Left kidney (tissue), 8 donors: ENCODE measurements at places on chromosomes 3 and 15. TPM values are rescaled to one million over a fixed set of nuclear protein-coding genes. Genes with fewer than 3 reads are reported as not detected.

CELF6 gene
- polyA plus RNA-seq = 5.1 TPM

UBAP1L gene
- 6.9 TPM for polyA plus RNA-seq

GNAT1 gene
- not detected for polyA plus RNA-seq

LRRIQ4 gene
- polyA plus RNA-seq = 0.12 TPM

SKOR1 gene
- 0.70 TPM for polyA plus RNA-seq

PRR20G gene
- not detected for polyA plus RNA-seq

TMIE gene
- polyA plus RNA-seq = 0.47 TPM

PLIN1 gene
- 1.4 TPM for polyA plus RNA-seq

- DNase-seq = no peak
These were observed 92.1 kb downstream of the SLMAP start for GRCh38 chr3:57848177-57848738.

- no peak for DNase-seq
These were observed 866.4 kb downstream of the PLOD2 start for GRCh38 chr3:145294572-145294971.

DNA sequence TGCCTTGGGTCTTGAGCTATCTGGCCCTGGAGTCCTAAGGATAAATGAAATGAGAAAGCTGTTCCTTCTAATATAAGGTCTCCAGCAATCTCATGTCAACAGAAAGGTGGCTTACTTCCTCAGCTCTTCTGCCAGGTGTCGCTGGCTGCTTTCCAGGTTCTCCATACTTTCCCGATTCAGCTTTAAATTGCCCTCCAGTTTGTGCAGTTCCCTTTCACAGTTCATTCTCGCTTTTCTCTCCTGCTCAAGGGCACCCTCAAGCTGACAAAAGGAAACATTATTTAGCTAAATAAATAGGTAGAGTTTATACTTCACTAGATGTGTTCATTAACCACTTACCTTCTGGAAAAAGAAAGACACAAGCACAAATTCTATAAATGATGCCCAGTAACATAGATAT, 73.0 kb downstream of the MYH15 start:
- DNase-seq = no peak

DNA sequence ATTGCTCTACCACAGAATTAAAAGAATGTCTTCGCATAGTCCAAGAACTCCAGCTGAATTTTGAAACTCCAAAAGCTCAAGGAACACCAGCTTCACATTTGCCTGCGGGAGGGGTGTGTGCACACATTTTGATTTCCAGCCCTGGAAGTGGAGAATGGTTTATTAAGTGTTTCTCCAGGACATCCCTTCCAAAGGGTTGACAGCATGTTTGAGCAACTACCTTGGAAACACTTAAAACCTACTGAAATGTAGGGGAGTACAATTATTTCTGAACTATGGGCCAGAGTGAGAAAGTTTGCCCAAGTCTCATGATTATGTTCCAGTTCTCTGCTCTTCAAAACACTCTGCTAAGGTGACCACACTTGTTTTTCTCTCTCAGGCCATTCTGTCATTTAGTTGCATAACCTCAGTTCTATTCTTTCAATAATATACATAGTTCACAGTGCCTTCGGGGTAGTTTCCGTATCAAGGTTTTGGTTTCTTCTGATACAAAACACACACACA, 7.9 kb downstream of the ACP3 start:
- no peak for DNase-seq

DNA sequence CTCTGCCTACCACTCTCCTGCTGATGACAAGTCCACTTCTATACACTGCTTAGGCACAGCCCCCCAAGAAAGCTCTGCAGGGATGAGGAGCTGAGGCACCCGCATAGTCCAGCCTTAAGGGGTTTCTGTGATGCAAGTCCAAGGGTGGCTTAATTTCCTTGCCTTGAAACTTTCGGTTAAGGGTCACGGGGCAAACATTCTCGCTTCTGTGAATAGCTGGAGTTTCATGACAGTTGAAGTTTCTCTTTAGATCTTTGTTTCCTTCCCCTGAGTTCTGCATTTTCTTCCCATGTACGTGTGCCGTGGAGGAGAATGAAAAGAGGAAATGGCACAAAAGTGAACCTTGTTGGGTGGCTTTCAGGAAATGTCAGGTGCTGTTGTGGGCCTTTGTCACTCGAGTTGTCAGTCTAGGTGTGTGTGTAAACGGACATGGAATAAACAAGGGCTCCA, 7.0 kb downstream of the GPR160 start:
- DNase-seq = no peak

GRCh38 chr3:176789947-176790346, 407.3 kb downstream of the TBL1XR1 start:
- no peak for DNase-seq

DNA sequence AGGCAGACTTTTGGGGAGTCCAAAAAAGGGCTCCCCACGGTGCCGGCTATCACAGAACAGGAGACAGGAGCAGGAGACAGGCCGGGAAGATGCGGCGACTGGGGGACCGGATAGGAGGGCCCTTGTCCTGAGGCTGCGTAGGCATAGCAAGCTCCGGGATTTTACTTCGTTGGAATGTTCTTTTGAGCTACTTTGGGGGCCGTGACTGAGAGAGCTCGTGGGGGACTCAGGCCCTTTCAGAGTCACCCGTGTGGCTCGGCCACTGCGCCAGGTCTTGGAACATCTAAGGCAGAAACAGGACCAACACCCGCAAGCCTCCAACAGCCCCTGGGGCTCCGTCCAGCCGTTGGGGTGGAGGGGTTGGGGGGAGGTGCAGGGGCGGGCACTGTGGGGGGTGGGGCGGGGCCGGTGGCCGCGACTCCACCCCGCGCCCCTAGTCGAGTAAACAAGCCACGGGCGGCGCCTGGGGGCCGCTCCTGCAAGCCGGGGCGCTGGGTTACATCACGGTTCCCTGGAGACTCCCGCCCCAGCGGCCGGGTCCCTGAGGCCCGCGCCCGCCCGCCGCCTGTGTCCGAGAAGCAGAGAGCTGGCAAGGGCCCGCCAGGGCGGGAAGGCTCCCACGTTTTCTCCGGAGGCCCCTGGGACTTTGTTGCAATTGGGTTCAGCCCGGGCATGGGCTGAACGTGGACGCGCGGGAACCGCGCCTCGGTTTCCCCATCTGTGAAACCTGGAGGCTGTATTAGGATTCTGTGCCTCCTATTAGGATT, 23.3 kb upstream of the C15orf39 start:
- DNase-seq = no peak

GRCh38 chr3:38222032-38222634, 43.5 kb upstream of the SLC22A13 start:
- DNase-seq = no peak

DNA sequence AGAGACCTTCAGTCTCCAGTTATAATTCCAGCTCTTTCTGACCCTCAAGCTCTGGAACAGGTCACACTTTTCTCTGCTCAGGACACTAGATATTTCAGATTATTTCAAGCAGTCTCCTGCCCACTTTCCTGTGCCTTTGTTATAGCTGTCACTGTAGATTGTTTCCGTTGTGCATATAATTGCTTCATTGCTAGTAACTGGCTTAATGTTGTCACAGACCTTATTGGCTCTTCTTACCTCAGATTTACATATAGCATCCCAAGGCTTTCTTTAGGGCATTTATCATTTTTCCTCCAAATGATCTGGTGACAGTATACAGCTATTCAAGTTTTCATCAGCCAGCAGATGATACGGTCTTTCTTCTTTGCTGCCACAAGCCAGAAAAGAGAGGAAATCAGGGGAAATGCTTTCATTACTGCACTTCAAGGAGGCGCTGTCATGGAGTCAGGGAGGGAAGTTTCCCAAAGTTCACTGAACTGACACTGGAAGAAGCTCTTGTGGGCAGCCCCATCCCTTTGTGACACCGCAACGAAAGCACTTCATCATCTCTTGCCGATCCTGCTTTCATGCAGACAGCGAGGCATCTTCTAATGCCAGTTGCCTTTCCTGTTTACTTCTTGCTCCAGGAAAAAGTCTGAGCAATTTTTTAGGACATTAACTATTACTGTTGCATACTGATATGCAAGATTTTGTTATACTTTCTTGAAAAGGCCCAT, 181.9 kb downstream of the CDIN1 start:
- no peak for DNase-seq

- DNase-seq = no peak
These were observed 83.9 kb downstream of the LEKR1 start for GRCh38 chr3:156910022-156910421.

DNA sequence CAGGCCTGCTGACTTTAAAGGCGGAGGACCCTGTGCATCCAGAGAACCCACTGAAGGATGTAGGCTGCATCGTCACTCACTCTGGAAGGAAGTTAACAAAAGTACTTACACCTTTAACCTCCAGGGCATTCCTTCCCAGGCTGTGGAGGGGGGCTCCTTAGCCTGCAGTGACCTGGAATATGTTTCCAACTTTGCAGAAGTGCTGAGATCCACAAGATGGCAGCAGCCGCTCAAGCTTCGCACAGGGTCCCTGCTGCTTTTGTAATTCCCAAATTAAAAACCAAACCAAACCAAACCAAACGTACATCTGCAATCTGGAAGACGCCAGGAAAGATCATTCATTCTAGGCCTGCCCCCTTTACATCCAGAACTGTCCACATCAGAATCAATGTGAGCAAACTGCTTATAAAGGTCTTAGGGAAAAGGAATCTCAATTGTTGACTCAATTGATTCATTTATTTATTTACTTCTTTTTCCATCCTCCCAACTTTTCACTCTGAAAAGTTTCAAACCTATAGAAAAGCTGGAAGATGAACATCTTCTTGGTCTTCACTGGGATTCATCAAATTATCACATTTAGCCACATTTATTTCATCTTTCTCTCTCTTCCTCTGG, 70.5 kb upstream of the KLHL25 start:
- DNase-seq = peak; percentile 54

- DNase-seq = no peak
These were observed 110.2 kb downstream of the LRTM1 start for GRCh38 chr3:54817628-54818027.

DNA sequence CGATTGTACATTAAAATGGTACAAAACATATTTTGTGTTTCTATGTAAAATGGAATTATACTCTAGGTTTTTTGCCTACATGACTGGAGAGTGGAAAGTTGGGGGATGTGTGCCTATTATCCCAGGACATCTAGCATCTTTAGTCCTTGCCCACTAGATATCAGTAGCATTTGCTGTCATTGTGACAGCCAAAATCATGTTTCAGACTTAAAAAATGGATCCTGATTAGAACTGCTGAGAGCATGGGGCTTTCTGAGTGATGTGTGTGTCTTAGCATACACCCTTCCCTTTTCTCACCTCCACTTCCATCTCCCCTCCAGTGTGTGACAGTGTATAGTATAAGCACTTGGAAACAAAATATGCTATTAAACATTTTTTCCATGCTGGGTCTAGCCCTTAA, 13.3 kb downstream of the ARMC8 start:
- DNase-seq = no peak

- no peak for DNase-seq
These were observed 445.1 kb upstream of the RBMS3 start for GRCh38 chr3:28835751-28836150.

DNA sequence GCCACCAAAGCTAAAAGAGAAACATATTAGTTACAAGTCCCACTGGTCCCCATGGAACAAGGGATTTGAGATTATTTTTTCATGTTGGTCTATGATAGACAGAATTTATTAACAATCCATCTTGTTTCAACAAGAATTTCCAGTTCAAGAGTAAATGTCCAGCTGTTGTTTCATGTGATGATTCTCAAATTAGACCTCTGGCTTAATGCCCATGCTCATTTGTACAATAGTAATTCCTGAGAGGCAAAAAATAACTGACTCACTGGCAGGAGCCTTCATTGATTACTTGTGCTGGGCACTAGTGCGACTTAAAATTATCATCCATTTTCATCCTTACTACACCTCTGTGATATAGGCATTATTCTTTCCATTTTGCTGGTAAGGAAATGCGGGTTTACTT, 171.3 kb downstream of the ITPR1 start:
- no peak for DNase-seq

DNA sequence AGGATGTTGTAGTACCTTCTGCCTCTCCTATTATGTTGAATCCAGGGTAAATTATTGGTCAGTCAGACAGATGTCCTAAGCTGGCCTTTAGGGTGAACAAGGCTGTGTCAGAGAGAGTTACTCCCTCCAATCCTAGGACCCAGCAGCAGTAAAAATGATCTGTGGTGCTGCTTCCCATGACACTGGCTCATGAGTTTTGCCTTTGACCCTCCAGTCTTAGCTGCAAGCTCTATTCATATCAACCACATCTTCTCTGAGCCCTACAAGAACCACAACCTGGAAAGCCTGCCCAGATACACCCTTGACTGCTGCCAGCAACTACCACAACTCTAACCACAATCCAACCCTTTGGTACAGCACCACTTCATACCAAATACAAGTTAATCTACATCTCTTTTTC, 27.2 kb upstream of the PHLDB2 start:
- no peak for DNase-seq

- peak; percentile 34 for DNase-seq
These were observed 876 bp downstream of the PLSCR1 start for GRCh38 chr3:146543461-146544001.

- no peak for DNase-seq
These were observed 85.9 kb downstream of the FAIM start for GRCh38 chr3:138694287-138695007.

- DNase-seq = no peak
These were observed 806.5 kb downstream of the IGSF11 start for GRCh38 chr3:118228151-118228550.

- no peak for DNase-seq
These were observed 65.9 kb downstream of the HACD2 start for GRCh38 chr3:123518892-123519485.

GRCh38 chr15:67803996-67804843, 21.1 kb upstream of the SKOR1 start:
- no peak for DNase-seq

GRCh38 chr3:185976977-185977678, 39.3 kb upstream of the TRA2B start:
- peak; percentile 45 for DNase-seq

- no peak for DNase-seq
These were observed 852.3 kb upstream of the ALCAM start for GRCh38 chr3:104514371-104514770.

- DNase-seq = no peak
These were observed 372.1 kb downstream of the NR2F2 start for GRCh38 chr15:96702589-96702988.
